ENCODE measurements at places on chromosomes 2 and 18.

DNA sequence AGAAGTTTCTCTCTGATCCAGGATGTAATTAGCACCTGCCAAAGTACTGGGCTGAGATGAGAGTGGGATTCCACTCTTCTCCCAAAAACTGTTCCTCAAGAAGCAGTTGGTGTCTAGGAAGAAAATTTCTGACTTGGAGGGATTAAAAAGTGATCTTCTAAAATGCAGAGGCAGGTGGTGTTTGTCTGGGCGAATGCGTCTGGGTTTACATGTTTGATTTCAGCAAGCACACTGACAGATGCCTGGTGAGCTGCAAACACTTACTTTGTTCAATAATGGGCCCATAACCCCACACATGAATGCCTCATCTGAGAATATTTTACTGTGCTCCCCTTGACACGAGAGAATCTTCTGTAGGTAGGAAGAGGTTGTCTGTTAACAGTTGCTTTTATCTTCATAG lies 24.3 kb upstream of the KCNF1 start:
- DNase-seq = no peak

- DNase-seq = no peak
Observed at GRCh38 chr2:48250943-48251342, 279.0 kb upstream of the STON1 start.

- DNase-seq = no peak
Observed at GRCh38 chr2:59932341-59932740, 621.1 kb downstream of the BCL11A start.

DNA sequence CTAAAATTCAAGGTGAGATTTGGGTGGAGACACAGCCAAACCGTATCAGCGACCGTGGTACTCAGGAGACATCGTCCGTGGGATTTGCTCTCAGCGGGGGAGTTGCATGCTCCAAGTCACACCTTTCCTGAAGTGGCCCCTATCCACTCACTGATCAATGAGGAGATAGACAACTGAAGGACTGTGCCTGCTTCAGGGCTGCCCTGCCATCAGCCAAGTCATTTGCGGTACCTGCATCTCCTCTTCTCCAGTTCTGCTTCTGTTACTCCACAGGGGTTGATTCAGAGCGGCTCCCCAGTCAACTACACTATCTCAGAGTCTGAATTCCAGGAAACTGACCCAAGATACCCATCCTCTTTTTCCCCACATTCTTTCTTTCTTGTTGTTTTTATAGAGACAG lies 184.1 kb downstream of the MREG start:
- DNase-seq = no peak

DNA sequence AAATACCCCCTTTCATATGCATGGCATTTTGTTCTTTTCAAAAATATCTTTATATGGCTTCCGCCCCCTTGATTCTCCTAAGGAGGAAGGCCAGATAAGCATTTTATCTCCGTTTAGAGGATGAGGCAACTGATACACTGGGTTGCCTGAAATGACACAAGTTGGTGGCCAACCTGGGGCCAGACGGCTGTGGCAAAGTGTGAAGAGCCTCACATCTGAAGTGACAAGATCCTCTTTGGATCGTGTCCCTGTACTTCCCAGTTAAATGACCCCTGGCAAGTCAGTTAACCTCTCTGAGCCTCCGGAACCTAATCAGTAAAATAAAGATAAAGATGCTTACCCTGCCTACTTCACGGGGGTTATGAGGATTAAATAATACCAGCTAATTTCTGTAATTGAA lies 4.6 kb downstream of the SETBP1 start:
- no peak for DNase-seq

DNA sequence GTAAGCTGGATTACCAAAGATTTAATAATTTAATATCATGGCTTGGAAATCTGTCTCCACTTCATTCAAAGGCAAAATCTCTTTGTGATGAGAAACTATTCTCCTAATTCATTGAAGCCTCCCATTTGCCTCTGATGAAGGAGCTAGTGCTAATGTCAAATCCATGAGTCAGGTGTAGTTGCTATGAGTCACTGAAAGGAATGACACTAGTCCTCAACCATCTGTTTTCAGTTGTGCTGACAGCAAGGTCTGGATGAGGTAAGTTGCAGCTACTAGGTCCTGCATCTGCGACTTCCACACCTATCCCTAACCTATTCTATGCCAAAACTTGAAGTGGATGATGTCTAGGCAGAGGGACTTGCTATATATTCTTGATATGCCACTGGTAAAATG lies 324.0 kb upstream of the UBE2E3 start:
- DNase-seq = no peak

- no peak for DNase-seq
Observed at GRCh38 chr2:88696611-88697010, 5.1 kb downstream of the RPIA start.

- DNase-seq = no peak
Observed at GRCh38 chr2:109131777-109132176, 2.8 kb downstream of the SH3RF3 start.

- no peak for DNase-seq
Observed at GRCh38 chr2:37080266-37080665, 3.9 kb downstream of the HEATR5B start.

GRCh38 chr2:235692671-235693171 lies 198.9 kb downstream of the AGAP1 start:
- no peak for DNase-seq

- DNase-seq = peak; percentile 37
Observed at GRCh38 chr2:164917296-164917903, 37.9 kb downstream of the SLC38A11 start.

DNA sequence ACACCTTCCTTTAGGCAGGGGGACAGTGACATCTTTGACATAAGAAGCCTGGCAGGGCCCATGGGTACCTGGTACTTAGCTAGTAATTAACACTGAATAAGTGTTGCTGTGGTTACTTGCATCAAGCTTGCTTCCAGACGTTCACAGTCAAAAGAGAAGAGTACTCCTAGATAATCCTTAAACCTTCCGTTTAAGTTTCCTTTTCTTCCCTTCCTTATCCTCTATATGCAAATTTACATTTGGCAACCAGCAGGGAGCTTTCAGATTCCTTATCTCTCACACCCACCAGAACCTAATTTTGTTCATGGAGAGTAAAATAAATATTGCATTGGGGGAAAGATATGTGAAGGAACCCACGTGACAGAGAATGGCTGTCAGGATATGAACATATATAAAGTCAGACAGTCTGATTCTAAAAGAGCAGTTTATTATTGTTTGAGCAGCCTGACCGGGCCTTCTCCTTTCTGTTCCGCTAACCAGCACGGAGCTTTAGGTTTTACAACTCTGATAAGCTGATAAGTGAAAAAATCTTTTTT lies 7.8 kb upstream of the RAB31 start:
- DNase-seq = no peak
